Activated T-cell treated with anti-CD3 and anti-CD28 coated beads for 1 hour (primary cell): ENCODE measurements at places on chromosomes 3 and 15.

GRCh38 chr15:70882361-70882760 is 9.9 kb downstream of the THAP10 start:
- no peak for DNase-seq

GRCh38 chr15:101488300-101489164 is 975 bp downstream of the PCSK6 start:
- no peak for DNase-seq

- DNase-seq = no peak
These were observed 45.5 kb upstream of the BOC start for GRCh38 chr3:113165841-113166240.

DNA sequence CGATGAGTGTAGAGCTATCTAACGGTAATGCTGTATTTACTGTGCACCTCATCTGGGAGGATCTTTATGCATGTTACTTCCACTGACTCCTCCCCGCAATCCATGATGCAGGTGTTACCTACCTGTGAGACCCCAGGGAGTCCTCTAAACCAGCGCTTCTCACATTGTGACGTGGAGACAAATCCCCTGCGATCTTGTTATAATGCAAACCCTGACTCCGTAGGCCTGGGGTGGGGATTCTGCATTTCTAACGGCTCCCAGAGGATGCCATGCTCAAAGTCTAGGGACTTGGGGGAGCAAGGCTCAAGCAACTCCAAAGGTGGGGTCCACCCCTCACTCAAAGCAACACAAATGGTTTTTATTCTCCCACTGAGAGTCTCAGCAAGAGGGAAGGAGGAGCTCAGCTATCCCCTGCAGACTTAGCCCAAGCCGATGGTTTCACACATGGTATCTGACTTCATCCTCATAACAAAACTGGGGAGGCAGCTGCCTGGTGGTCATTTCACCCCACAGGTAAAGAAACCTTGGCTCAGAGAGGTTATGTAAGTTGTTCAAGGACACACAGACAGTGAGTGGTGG is 63.6 kb downstream of the PCSK6 start:
- DNase-seq = no peak

- no peak for DNase-seq
These were observed 166.2 kb downstream of the NEK10 start for GRCh38 chr3:27202959-27203358.

- no peak for DNase-seq
These were observed 560.5 kb downstream of the NR2F2 start for GRCh38 chr15:96891046-96891445.

- DNase-seq = no peak
These were observed 4.2 kb downstream of the RAP2B start for GRCh38 chr3:153166206-153166605.

DNA sequence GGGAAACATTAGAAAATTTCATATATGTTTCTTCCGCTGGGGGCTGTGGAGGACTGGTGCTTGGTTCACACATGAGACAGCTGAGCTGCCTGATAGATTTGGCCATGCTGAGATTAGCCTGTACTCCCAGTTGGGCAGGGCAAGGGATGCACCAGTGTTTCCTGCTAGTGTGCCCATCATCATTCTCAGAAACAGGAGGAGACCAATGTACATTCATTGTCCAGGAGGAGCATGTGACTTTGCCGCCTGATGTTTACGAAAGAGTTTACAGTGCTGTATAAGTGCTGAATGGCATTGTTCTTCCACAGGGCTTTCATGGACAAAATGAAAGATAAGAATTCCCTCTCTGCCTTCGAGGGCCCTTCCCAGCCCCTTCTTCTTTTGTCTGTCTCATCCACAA is 311.1 kb upstream of the THBS1 start:
- no peak for DNase-seq
